NCI-H82 (cell line): ENCODE measurements at places on chromosomes 5 and 9.

DNA sequence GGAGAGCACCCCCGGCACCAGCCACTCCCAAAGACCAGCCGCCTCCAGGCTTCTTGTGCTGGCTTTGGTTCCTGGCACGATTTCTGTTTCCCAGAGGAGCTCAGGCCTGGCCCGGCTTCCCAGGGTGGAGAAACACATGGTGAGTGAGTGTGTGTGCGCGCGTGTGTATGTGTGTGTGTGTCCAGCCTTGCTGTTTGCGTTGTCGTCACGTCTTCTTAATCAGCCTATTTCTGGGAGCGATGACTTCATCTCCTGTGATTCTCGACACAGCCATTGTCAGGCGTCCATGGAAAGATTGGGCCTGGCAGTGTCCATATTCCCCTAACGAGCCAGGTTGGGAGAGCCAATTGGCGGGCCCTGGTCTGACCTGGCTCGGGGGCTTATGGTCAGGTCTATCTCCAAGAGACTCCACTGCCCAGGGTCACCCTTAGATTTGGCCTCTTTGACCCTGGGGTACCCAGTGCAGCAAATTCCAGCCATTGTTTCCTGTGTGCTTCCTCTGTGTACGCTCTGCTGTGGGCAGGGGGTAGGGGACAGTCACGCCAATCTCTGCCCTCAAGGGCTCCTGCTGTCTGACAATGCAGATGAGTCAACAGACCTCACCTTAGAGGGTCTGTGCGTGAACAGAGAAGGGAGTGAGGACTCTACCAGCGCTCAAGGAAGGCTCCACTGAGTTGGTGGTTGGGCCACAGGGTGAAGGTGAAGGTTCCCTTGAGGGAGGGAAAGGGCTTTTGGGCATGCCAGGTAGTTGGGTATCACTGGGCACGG, 73.8 kb downstream of the DAB2IP start:
- DNase-seq = no peak

DNA sequence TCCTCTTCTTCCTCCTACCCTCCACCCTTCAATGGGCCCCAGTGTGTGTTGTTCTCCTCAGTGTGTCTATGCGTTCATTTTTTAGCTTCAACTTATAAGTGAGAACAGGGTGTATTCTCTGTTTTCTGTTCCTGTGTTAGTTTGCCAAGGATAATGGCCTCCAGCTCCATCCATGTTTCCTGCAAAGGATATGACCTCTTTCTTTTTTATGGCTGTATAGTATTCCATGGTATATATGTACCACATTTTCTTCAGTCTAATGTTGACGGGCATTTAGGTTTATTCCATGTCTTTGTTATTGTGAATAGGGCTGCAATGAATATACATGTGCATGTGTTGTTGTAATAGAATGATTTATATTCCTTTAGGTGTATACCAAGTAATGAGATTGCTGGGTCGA, 634.9 kb upstream of the SEMA6A start:
- DNase-seq = no peak

GRCh38 chr5:153081385-153081784, 409.1 kb upstream of the GRIA1 start:
- peak; percentile 2 for DNase-seq

GRCh38 chr9:117265253-117265652, 149.6 kb downstream of the ASTN2 start:
- no peak for DNase-seq

DNA sequence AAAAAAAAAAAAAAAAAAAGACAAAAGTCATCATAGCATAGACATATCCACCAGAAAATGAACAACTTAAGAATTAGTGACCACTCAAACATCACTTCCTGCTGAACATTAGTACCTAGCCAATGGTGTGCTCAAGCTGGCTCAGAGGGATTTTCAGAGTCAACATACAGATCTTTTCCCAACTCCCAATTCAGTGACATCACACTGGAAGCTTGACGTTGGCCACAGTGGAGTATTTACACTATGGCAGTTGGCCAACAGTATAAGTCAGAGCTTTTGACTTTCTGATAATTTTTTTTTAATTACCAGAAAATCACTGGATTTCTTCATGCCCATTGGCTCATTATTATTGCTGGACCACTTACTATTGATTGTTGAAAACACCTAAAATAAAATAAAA, 383.5 kb downstream of the ARHGEF28 start:
- no peak for DNase-seq

DNA sequence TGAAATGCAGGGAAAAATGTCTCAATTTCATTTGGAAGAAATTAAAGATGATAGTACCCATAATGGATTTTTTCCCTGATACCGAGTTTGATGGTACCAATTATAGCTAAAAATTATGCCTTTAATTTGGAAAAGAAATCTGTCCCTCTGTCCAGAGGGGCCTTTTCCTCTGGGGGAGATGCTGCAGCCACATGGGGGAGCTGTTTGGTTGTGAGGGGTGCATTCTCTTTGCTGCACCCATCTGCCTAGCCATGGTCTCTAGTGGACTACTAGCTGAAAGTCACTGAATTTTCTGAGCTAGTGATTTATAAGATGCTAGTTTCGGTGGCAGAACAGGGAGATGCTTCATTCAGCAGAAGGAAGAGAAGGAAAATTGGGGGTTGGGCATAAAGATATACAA, 9.6 kb downstream of the SEC61B start:
- peak; percentile 40 for DNase-seq

DNA sequence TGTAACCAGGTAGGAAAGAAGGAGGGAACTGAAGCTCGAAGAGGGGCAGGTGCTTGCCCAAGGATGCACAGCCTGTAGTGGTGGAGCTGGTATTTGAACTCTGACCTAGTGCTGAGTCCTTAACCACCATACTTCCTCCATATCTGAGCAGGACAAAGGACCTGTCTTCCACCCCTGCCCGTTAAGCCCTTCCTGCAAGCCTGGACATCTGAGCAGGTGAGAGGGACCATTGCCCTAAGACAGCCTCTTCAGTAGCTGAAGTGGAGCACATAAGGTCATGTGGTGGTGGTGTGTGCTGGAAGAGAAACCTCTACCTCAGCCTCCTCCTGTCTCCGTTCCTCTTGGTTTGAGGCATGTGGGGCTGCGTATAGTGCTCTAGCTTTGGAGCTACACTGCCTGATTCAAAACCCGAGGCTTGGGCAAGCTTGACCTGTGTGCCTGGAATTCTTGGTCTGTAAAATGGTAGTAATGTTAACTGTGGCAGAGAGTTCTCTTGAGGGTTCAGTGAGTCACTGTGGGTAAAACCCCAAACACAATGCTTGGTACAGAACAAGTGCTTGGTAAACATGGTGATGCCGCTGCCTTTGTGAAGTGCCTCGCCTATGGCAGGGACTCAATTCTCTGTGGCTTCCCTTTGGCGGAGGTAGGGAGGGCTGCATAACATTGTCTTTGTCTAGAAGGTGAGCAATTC, 7.4 kb downstream of the GALNT10 start:
- no peak for DNase-seq

DNA sequence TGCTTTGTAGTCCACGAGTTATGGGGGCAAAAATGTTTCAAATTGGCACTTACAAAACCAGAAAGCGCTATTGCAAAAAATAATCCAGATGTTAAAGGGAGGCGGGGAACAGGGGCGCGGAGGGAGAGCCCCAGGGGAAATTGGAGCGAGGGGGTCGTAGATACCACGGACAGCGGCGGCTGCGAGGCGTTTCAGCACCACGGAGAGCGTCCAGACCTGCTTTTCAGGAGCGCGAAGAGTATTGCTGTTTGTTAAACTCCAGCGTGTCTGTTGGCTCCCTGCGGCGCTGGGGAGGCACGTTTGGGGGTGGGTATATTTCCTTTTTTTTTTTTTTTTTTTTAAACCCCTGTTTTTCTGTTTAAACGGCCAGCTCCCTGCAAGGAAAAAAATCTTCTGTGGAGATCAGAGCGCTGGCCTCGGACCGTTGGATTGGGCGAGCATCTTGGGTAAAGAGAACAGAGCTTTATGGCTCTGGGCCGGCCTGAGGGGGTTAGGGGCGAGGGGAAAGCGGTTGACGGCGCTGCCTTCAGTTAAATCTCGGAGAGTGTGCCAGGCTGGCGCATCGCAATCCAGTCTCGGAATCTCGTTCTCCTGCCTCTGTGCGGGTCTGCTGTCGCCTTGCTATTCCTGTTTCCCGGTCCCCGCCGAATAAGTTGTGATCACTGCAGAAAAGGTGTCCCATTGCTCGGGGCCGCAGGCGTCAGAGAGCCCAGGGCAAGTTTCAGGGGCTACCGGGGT, at the start of gene GLRA1:
TSS of gene GLRA1 (minus strand) at position 288 of the 738 bp plus-strand sequence. CDS start 302 bp downstream, outside the sequence.
- peak; percentile 70 for DNase-seq

GRCh38 chr9:91138760-91139159, 223.0 kb downstream of the AUH start:
- no peak for DNase-seq

GRCh38 chr5:54678737-54679136, 161.2 kb downstream of the SNX18 start:
- no peak for DNase-seq

GRCh38 chr5:155259648-155260047, 246.1 kb downstream of the KIF4B start:
- DNase-seq = no peak
